ENCODE measurements at places on chromosomes 4 and X. TPM values are rescaled to one million over a fixed set of nuclear protein-coding genes. Genes with fewer than 3 reads are reported as not detected.

KIF4A gene
- 28.8 TPM for total RNA-seq

TIMM8A gene
- total RNA-seq = 12.3 TPM

SPANXC gene
- not detected for total RNA-seq

KDR gene
- not detected for total RNA-seq
